ENCODE measurements at places on chromosomes 7 and 10.

DNA sequence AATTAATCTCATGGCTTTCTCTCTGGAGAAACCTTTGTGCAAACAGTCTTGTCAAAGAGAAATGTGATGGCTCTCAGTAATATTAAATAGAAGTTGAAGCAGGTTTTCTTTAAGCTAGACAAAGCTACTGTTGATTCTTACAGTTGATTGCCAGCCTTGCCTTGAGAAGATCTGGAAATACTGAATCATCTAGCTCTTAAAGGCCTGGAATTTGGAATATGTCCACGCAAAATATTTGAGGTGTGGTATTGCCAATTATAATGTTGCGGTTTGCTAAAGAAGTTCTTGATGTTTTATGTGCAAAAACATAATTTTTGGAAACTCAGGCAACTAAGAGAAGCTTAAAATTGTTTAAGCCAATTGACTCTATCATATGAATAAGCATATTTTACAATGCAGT, 371.9 kb downstream of the PHF14 start:
- DNase-seq: no peak

GRCh38 chr10:31172925-31173324, 141.3 kb upstream of the ZNF438 start:
- DNase-seq: no peak

- no peak for DNase-seq
These were observed 110.2 kb upstream of the FAM20C start for GRCh38 chr7:81926-82756.

GRCh38 chr7:2109936-2110609, 122.7 kb downstream of the MAD1L1 start:
- DNase-seq: no peak

- DNase-seq: no peak
These were observed 34.5 kb upstream of the FRMD4A start for GRCh38 chr10:14365266-14365665.

- DNase-seq: no peak
These were observed 65.6 kb downstream of the PKD1L1 start for GRCh38 chr7:47882635-47883034.

GRCh38 chr10:108180878-108181277, 1016.4 kb upstream of the SORCS1 start:
- no peak for DNase-seq

DNA sequence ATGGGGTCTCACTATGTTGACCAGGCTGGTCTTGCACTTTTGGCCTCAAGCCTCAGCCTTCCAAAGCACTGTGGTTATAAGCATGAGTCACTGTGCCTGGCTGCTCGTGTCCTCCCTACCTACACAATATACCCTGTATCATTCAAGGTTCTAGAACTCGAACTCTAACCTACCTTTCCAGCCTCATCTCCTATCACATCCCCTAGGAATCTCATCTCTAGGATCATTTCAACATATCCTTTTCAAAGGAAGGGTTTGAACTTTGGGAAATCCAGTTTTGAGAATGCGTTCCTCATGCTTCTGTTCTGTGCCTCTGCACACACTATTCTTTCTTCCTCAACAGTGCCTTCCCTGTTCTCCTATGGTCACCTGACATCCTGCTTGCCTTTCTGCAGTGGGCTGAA, 87.8 kb upstream of the RHEB start:
- no peak for DNase-seq

GRCh38 chr7:127782654-127783559, 130.9 kb downstream of the SND1 start:
- DNase-seq: no peak

DNA sequence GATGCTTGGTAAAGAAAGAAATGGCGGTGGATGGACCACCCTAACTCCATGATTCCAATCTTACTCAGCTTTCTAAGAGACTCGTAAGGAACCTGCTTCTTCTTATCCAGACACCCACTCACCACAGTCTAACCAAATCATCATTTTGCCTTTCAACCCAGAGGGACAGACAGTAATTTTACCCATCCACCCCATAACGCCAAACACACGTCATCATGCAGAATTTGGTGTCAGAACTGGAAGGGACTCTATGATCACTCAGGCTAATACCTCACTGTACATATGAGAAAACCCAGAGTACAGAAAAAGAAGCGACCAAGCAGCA, 388 bp downstream of the ECD start:
- DNase-seq: no peak

Measured in stimulated activated CD8-positive, alpha-beta memory T cell treated with anti-CD3 and anti-CD28 coated beads, Interleukin-2, amount 100 ng/mL, for 1 hour (primary cell).